Forelimb muscle (tissue), 1 donor: ENCODE measurements at places on chromosomes 13 and 19.

DNA sequence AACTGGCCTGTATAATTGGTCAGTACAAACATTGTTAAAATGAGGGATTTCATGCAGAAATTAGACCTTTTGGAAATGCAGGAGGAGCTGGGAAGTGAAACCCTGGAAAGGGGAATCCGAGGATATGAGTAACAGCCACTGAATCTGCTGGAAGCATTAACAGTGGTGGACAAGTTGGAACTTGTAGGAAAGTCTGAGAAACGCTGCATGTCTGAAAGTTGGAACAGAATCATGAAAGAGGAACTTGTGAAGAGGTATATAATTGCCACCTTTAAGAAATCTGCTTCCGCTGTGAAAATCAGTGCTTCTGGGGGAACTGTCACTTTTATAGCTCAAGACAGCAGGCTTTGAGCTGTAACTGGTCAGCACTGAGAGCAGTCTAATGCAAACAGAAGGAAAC is 716.5 kb upstream of the PRR20A start:
- no peak for DNase-seq

GRCh38 chr13:42388326-42388725 is 116.4 kb downstream of the AKAP11 start:
- DNase-seq: no peak

DNA sequence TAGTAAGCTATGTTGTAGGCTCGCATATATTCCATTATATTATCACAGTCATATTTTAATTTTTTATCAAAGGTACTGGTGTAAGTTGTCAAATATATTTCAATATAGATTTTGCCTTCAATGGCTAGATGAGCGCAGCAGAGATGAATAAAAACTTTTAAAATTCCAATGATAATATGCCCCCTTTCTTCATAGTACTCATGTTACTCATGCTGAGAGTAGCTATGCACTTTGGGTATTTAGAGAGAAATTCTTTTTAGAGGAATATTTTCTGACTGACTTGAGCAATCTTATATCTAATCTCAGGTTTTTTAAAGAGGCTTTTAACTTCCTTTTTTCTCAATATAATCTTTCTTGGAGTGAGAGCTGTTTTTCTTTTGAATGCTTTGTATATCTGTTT is 11.4 kb downstream of the ZNF254 start:
- no peak for DNase-seq

- no peak for DNase-seq
Measured at GRCh38 chr13:57630661-57631595, 616 bp upstream of the PCDH17 start.

GRCh38 chr19:2653218-2653617 is 49.3 kb downstream of the GNG7 start:
- DNase-seq: no peak

DNA sequence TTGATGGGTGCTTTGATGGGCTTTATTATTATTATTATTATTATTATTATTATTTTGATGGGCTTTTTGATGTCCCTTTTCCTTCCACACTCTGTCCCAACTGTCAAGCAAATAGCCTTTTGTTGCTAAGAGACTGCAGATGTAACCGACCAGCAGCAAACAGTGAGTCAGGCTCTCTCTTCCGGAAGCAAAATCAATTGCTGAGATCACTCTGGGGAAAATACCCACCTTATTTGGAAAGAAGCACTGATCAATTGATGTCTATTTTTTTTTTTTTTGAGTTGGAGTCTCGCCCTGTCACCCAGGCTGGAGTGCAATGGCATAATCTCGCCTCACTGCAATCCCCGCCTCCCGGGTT is 2.9 kb downstream of the LDLR start:
- no peak for DNase-seq

DNA sequence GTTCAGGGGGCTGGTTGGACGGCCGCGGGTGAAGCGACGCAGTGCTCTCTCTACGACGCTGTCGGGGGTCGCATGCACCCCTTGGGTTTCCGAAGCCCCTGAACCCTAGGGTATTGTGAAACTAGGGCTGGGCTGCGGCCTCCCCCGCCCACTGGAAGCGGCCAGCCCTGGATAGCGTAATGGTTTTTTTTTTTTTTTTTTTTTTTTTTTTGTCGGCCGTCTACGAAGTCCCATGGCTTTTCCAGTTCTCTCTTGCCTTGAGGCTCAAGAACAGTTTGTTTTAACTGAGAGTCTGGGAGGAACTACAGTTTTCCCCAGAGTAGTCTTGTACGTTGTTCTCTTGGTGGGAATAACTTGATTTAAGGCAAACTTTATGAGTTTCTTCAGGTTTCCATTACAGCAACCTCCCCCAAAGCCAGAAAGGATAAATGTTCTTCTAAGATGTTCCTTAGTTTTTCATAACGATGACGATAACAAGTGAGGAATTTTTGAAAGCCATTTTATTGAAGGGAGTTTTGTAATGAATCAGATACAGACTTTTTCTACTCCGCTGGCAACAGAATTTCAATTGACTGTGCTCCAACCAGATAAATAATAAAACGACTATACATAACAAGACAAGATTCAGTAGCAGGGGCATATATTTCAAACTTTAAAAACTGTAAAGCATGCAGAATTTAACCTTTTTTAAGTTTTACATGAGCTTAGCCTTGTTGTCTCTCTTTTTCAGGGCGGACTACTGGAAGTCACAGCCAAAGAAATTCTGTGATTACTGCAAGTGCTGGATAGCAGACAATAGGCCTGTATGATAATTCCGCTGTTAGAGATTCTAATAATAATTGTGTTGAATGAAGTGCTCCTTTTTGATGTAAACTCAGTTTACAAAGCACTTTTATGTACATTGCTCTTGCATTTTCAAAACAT is 867 bp downstream of the WBP4 start:
- peak; percentile 54 for DNase-seq

DNA sequence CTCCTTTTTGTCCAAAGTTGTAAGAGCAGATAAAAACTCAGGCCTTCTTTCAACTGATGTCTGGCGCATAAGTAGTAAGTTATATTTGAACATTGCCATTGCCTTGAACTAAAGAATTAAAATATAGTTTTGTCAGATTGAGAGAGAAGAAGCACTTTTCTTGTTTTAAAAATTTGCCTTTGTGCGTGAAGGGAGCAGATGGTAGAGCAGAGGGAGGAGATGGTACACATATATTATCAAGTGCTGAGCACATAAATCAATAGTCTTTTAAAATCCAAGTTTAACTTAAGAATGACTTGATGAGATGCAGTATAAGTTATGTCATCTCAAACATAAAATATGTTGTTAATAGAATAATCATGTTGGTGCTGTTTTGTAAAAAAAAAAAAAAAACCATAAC is 504.6 kb upstream of the KLHL1 start:
- no peak for DNase-seq

GRCh38 chr13:21696865-21697448 is 26.1 kb downstream of the FGF9 start:
- no peak for DNase-seq

DNA sequence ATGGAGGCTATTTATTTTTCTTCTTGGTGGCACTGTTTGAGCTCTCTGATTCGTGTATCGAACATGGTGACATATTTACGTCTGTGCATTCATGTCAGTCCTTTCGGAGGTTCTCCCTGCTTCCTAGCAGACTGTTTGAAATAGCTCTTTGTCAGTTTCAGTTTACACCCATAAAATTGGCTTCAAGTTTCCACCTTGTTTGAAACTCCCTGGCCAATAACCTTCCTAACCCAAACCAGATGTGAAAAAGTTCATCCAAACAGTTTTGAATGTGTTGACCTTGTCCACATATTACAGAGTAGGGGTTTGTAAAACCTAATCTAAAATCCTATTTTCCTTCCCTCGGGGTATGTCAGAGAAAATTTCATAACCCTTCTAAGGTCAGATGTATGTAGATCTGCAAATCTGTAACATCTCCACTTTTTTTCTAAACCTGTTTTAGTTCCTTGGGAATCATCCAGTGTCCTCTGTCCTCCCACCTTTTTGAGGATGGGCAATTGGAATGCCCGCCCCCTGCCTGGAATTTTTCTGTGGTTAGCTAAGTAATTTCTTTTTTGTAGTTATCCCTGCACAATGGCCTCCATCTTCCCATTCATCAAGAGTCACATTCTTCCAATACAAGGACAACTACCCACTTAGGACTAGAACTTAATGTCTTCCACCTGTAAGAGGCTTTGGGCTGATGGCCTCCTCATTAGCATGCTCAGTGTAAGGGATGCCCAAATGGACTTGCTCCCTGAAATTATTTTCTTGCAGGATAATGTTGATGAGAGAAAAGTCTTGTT is 499.8 kb downstream of the GPC6 start:
- DNase-seq: peak; percentile 45

DNA sequence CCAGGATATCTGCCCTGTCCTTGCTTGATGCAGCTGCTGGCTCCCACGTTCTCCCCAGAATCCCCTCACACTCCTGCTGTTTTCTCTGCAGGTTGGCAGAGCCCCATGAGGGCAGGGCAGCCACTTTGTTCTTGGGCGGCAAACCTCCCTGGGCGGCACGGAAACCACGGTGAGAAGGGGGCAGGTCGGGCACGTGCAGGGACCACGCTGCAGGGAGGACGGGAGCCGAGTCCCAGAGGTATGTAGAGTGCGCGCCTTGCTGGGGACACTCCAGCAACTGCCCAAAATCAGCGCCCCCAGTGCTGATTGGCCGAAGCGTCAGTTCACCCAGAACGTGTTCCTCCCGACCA is 30.3 kb upstream of the MIER2 start:
- no peak for DNase-seq

GRCh38 chr19:17504030-17504429 is 7.4 kb upstream of the PGLS start:
- no peak for DNase-seq

DNA sequence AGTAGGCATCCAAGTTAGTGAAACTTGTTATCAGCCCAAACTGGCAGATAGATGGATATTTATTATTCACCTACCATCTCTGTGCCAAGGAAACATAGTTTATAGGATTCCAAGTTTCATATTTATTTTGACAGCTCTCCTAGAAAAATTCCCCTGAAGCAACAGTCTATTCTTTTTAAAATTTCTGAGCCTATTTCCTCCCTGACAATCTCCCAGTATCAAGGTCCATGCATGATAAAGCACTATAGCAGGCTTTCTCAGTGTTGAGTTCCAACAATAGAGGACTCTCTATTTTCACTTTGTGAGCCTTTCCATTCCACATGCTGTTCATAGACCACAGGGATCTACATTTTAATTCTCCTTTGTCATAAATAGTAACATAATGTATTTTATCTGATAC is 312.6 kb downstream of the SLITRK6 start:
- DNase-seq: no peak

GRCh38 chr13:20590561-20590960 is 23.6 kb downstream of the IFT88 start:
- DNase-seq: no peak

GRCh38 chr13:112103260-112103838 is 36.4 kb downstream of the SOX1 start:
- no peak for DNase-seq

DNA sequence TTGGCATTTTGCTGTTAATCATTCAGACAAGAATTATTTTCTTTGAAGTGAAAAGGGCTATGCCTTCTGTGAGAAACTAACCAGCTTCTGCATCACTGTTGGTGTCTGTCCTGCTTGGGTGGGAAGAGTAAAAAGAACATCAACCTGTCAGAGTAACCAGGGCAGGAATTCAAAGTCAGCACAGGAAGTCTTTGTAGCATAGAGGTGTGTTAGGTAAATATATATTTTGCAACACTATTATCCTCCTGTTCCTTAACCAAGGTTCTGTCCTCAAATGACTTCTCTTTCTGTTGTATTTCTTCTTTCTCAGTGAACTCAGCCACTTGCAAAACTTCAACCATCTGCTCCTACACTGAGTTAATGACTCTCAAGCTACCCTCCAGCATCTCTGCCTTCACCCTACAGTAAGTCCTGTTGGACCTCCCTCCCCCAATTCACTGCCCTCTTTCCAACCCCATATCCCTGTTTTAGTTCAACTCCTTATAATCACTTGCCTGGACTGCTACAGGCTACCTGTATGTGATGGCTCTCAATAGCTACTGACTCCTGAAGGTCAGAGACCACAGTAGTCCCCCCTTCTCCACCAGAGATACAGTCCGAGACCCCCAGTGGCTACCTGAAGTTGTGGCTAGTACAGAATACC is 49.9 kb downstream of the SMAD9 start:
- no peak for DNase-seq

- no peak for DNase-seq
Measured at GRCh38 chr19:5503598-5503997, 48.4 kb downstream of the ZNRF4 start.

DNA sequence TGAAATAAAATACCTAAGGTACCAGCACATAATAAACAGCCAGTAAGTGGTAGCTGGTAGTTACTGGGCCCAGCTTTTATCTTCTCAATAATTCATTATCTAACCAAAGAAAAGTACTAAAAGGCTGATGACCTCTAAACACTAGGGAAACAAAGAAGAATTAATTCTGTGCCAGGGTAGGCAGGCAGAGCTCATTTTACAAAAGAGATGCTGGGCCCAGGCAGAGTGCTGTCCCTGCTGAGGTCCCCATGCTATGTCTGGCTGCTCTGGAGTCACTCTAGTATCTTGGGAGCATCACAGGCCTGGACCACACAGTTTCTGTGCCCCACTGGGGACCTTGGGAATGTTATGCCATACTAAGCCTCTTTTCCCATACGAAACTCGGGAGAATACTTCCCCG is 18.2 kb downstream of the ZNF507 start:
- DNase-seq: no peak

GRCh38 chr19:33758541-33759013 is 38.1 kb upstream of the KCTD15 start:
- DNase-seq: no peak

GRCh38 chr19:49157445-49158224 is at the start of gene TRPM4:
Gene TRPM4, plus strand, starts transcription at chr19:49157792. Its CDS starts 75 bp downstream, at chr19:49157867.
- DNase-seq: no peak

DNA sequence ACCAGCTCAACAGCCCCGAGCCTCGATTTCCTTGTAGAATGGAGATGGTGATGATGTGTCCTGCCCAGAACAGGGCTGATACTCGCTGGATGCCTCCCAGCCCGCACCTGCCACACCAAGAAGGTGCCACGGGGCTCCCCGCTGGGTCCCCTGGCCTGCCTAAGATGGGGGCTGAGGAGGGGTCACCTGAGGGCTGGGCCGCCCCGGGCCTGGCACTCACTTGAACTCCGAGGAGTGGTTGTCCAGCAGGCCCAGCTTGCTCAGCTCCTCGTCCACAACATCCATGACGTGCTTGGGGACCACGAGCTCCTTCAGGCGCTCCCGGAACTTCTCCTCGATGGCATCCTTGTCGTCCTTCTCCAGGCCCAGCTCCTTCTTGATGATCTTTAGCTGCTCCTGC is 14.4 kb downstream of the LONP1 start:
- DNase-seq: no peak

GRCh38 chr19:56350416-56351045 is 35.9 kb upstream of the ZSCAN5A start:
- no peak for DNase-seq
